CD4-positive, alpha-beta T cell treated with Interleukin-21 for 1 hour (primary cell): ENCODE measurements at places on chromosomes 3 and 15.

DNA sequence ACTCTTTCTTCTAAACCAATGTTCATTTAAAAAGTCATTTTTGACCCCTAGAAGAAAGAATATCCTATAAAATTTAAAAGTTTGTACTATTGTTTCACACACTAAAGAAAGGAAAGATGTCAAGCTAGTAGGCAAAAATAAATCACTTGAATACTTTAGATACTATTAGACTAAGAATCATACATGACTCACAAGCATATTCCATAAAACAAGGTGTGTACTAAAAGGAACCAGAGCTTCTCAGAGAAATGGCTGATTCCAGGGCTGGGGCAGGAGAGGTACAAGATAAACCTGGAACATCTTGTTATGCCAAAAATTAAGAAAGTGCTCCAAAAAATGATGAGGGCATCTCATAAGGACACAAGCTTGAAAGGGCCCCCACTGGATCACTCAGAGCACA, 8.7 kb downstream of the DLG1 start:
- no peak for DNase-seq

- no peak for DNase-seq
Measured at GRCh38 chr3:126459763-126460127, 15.9 kb downstream of the ZXDC start.

DNA sequence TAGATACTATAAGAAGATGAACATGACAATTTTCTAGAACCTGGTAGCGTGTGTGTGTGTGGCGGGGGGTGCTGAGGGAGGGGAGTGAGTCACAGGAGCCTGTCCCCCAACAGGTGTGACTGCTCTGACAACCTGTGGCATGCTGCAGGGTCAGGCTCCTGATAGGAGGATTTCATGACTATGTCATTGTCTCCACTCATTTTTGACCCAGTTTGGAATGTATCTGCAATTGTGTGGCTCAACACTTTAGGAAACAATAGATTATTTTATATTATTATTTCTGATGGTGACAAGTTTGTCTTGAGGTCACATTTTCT, 9.3 kb upstream of the VILL start:
- no peak for DNase-seq

- no peak for DNase-seq
Measured at GRCh38 chr3:111604119-111604518, 9.0 kb upstream of the ZBED2 start.
